DND-41 (cell line): ENCODE measurements at places on chromosomes 1 and 21.

DNA sequence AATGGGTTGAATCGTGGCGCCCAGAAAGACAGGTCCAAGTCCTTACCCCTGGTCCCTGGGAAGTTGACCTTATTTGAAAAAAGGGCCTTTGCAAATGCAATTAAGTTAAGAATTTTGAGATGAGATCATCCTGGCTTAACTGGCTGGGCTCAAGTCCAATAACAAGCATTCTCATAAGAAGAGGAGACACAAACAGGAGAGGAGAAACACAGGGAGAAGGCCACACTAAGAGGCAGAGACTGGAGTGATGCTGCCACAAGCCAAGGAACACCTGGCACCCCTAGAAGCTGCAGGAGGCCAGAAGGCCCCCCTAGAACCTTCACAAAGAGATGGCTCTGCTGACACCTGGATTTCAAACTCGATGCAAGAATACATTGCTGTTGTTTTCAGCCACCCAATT lies 44.6 kb downstream of the PDPN start:
- no peaks in the 10 kb centered on the region for H3K4me1 ChIP-seq
- DNase-seq, result no peak
- no peaks in the 10 kb centered on the region for H3K36me3 ChIP-seq
- no peak overlapping the region for H3K4me3 ChIP-seq
- no peaks in the 10 kb centered on the region for H3K27me3 ChIP-seq

DNA sequence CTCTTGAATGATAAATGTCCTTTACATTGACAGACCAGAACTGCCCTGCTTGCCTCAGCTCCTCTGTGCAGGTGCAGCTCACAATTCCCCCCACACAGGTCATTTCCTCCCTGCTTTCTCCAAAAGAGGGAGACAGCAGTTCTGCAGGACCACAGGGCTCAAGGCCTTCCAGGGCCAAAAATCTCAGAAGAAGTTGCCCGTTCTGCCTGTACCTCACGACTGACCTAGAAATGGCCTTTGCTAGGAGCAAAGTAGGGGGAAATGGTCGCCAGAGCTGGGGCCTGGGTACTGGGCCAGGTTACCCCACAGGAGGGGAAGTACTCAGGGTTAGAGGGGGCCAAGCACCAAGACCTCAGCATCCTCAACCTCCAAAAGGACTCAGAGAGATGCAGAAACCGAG lies 11.1 kb downstream of the RNU1-2 start:
- H3K27me3 ChIP-seq, result no peaks in the 10 kb centered on the region
- no peak for DNase-seq
- no peak overlapping the region for H3K27ac ChIP-seq

DNA sequence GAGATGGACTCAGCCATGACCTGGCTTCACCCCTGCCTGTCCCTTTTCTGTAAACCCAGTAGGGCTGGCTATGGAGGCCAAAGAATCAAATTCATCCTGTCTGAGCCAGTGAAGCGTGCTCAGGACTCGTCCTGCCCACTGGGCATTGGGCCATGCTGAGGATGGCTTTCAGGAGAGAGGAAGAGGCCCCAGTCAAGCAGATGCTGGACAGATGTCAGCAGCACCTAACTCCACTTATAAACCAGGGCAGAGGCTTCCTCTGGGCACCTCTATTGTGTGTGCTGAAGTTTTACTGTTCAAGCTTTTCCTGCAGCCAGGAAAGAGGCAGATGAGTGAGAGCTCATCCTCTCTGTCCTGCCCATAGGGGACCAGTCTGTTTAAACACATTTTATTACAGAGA lies 97.4 kb upstream of the GCLM start:
- H3K27me3 ChIP-seq, result no peaks in the 10 kb centered on the region
- H3K36me3 ChIP-seq, result no peaks in the 10 kb centered on the region
- no peak overlapping the region for H3K4me3 ChIP-seq
- H3K4me1 ChIP-seq, result no peaks in the 10 kb centered on the region

DNA sequence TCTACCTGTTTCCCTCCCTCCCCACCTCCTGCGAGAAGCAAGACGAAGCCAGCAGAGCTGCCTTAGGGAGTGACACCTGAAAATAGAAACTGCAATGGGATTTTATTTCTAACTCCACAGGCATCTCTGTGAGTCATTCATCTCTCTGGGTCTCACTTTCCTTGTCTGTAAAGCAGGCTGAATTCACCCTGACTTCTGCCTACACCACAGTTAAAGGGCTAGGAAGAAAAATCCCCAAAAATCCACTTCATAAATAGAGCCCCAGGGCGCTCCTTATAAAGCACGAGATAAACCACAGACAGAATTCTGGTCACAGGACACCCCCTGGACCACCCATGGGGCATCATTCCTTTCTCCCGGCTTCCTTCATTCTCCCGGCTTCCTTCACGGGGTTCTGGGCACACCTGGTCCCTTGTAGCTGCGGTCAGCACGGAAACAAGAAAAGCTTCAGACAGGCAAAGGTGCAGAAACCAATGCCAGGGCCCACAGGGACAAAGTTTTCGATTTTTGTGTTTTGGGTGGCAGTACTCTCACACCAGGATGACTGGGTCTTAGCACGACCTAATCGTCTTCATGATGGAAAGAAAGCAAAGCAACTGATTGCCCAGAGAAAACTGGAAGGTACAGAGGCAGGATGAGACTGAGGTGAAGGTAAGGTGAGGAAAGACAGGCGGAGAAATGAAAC lies 2.8 kb upstream of the H6PD start:
- no peak overlapping the region for H3K27ac ChIP-seq
- H3K4me3 ChIP-seq, result no peak overlapping the region
- H3K4me1 ChIP-seq, result peaks cover 20% of the 10 kb centered on the region
- no peaks in the 10 kb centered on the region for H3K27me3 ChIP-seq
- no peak for DNase-seq

DNA sequence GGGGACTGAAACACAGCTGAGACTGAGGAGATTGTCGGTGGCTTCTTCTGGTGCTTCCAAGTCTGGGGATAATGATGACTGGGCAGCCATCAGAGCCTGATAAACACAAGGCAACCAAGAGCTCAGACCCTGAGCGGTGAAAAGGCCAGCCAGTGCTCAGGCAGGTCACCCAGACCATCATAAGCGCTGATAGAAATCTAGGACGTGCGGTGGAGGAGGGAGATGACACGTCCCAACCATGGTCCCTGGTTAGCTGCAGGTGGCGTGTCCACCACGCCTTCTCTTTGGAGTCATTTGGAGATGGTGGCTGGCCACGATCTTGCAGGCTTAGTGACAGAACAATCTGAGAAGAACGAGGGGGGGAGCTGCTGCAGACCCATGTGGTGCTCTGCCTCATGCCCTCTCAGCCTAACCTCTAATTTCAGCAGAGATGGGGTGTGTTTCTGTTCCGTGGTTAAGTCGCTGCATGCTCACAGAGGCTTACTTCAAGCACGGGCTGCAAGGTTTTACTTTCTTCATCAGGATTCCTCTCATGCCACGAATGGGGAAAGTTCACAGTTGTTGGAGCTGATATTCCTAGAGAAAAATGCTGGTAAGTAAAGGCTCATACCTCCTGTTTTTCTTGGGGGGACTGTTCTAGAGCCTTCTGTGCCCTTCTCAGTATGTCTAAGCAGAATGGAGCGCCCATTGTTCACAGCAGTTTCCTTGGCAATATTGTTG lies 17.4 kb upstream of the IGSF5 start:
- DNase-seq, result no peak
- H3K4me1 ChIP-seq, result no peaks in the 10 kb centered on the region
- H3K36me3 ChIP-seq, result no peaks in the 10 kb centered on the region
- H3K4me3 ChIP-seq, result no peak overlapping the region
- peaks cover 3% of the 10 kb centered on the region for H3K27me3 ChIP-seq

DNA sequence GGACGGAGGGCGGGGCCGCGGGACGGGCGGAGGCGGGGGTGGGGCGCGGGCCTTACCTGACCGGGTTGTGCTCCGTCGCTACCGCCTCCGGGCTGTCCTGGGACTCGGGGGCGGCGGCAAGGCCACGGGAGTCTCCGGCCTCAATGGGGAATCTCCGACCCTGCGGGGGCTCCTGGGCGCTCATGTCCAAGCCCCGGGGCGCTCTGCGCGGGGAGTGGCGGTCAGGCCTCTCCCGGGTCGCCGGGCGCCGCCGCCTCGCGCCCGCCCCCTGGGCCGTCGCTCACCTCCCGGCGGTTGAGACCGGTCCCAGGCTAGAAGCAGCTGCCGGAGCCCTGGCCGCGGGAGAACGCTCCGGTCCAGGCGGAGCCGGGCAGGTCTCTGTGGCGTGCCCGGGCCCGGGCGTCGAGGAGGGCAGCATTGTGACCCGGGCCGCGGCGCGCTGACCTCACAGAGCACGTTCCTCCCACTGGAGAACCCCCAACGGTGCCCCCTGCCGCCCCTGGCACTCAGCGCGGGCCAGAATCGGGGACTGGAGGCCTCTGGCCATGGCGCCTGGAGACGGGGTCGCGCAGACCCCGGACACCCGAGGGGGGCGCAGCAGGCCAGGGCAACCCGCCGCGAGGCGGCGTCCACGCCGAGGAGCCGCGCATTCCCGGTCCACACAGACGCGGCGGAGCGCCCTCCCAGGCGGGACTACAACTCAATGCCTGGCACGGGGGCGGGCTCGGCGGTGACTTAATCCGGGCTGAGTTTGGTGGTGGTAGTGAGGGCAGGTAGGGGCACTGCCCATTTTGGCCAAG lies 411 bp downstream of the FAM229A start:
- no peak overlapping the region for H3K4me3 ChIP-seq
- H3K27me3 ChIP-seq, result no peaks in the 10 kb centered on the region
- H3K4me1 ChIP-seq, result no peaks in the 10 kb centered on the region
- DNase-seq, result no peak
- peaks cover 44% of the 10 kb centered on the region for H3K36me3 ChIP-seq

DNA sequence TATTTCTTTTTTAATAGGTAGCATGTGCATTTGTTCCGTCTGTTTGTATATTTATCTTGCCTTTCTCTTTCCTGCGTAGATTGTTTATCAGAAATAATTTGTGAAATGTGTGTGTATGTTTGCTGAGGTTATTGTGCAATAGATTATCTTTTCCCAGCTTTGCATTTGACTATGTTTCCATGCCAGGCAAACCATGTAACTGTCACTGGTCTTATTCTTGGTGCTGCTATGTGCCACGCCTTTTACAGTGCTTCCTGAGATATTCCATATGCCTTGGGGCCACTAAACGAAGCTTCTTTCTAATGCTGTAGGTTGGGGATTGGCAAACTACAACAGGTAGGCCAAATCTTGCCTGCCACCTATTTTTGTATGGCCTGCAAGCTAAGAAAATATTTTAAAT lies 598.8 kb downstream of the PLPP3 start:
- no peak overlapping the region for H3K4me3 ChIP-seq
- no peaks in the 10 kb centered on the region for H3K27me3 ChIP-seq
- H3K27ac ChIP-seq, result no peak overlapping the region
- no peak for DNase-seq
- H3K36me3 ChIP-seq, result no peaks in the 10 kb centered on the region

- H3K4me1 ChIP-seq, result peaks cover 11% of the 10 kb centered on the region
- no peaks in the 10 kb centered on the region for H3K27me3 ChIP-seq
- peak overlapping the region; percentile 28 for H3K27ac ChIP-seq
- no peaks in the 10 kb centered on the region for H3K36me3 ChIP-seq
- DNase-seq, result no peak
These were observed 11.8 kb upstream of the SLAMF7 start for GRCh38 chr1:160727316-160727640.

DNA sequence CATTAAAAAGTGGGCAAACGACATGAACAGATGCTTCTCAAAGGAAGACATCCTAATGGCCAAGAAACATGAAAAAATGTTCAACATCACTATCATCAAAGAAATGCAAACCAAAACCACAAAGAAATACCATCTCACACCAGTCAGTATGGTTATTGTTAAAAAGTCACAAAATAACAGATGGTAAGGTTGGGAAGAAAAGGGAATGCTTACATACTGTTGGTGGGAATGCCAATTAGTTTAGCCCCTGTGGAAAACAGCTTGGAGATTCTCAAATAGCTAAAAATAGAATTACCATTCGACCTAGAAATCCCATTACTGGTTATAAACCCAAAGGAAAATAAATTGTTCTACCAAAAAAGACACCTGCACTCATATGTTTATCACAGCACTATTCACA lies 369.4 kb downstream of the KCNH1 start:
- H3K4me3 ChIP-seq, result no peak overlapping the region
- H3K36me3 ChIP-seq, result no peaks in the 10 kb centered on the region
- no peak for DNase-seq
- no peaks in the 10 kb centered on the region for H3K4me1 ChIP-seq

DNA sequence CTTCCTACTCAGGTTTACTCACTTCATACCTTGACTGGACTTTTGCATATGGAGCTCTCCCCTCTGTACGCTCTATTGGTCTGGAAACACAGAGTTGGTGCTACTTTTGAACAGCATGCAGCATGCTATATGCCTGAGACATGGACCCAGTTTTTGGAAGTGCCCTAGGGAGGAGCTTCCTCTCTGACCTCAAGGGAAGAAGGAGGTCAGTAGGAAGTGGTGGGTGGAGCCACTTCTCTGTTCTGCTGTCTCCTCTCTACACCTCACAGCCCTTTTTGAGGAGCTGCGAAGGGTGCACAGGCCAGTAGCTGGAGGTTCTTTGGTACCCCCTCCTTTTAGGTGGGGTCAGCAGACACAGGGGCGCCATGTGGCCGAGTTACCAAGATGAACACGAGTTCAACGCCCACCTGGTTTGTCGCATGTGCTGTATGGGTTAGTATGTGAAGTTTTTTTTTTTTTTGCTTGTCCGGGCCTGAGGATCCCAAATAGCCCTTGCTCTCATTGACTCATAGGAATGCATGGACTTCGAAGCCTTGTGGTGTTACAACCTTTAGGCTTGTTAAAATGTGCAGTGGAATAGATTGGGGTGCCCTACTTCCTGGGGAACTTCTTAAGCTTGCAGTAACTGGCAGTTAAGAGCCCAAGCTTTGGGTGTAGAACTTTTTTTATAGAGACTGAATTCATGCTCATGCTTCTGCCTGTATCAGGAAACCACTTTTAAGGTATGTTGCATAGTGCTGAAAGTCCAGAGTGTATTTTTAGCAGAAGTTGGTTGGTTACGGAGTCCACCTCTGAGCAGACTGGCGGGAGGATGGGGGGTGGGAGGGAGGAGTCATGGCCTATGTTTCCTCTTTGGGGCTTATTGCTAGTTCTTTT lies 10.7 kb downstream of the MACF1 start:
- peaks cover 5% of the 10 kb centered on the region; the same call in 1 of the 2 replicates for H3K36me3 ChIP-seq
- peaks cover 40% of the 10 kb centered on the region for H3K4me1 ChIP-seq
- H3K27ac ChIP-seq, result peak overlapping the region; percentile 92
- peak overlapping the region; percentile 41 for H3K4me3 ChIP-seq

DNA sequence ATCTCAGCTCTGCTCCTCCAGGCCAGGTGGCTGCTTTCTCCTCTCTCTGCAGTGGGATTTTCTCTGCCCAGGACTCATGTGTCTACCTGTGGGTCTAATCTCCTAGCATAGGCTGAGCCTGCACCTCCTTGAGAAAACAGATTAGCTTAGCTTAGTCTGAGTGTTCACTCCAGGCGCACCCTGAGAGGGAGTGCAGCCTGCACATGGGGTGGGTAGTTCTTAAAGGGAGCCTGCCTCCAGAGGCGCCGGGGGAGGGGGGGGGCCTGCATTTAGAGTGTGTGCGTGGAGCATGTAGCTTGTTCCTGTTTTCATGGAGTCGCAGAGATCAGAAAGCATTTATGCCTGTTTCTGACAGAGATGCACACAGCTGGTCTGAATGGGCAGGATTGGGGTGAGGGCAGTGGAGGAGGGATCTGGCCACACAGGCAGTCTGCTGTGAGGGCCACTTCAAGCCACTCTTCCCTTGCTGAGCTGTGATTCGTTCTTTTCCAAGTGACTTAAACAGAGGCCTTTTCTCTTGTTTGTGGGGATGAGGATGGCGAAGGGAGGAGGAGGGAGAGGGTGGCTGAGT lies 45.2 kb downstream of the GALNT2 start:
- no peak overlapping the region for H3K4me3 ChIP-seq
- no peaks in the 10 kb centered on the region for H3K27me3 ChIP-seq
- peak; percentile 50 for DNase-seq
- peak overlapping the region; percentile 86 for H3K27ac ChIP-seq
- H3K4me1 ChIP-seq, result peaks cover 98% of the 10 kb centered on the region
